Stimulated activated CD4-positive, alpha-beta T cell treated with anti-CD3 and anti-CD28 coated beads, Interleukin-4, amount 100 ng/mL, for 1 hour (primary cell): ENCODE measurements at places on chromosomes 11 and 22.

DNA sequence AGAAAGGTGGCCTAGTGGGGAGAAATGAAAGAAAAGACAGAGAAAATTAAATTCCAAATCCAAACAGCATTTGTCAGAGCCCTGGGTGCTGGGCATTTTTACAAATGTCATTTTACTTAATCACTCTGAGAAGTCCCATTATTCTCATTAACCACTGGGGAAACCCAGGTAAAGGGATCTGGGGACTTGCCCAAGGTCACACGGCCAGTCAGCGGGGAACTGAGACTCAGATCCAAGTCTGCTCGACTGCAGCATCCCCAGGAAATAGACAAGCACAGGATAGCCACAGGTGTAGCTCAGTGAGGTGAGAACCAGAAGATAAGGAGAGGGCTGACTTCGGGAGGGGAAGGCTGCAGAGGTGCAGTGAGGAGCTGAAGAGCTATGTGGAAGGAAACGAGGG is 7.9 kb downstream of the NRXN2 start:
- DNase-seq: no peak

DNA sequence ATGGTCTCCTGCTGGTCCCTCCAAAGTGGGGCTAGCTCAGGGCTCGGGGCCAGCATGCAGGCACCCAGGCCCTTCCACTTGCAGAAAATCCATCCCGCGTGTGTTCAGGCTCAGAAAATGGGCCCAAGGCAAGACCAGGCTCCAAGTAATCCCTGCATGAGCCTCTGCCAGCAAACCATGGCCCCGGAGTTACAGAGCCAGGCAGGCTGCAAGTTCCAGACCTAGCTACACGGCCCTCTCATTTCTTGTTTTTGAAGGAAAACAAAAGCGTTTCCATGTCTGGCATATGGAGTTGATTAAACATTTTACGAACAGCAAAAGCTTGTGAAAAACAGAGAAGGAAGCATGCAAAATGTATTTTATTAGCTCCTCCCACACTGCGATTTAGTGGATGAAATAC is 29.7 kb downstream of the KIAA0930 start:
- DNase-seq: no peak

- peak; percentile 60 for DNase-seq
Observed at GRCh38 chr22:38973289-38974169, 8.6 kb upstream of the APOBEC3B start.

- DNase-seq: no peak
Observed at GRCh38 chr11:117439256-117439655, 111.6 kb downstream of the CEP164 start.

DNA sequence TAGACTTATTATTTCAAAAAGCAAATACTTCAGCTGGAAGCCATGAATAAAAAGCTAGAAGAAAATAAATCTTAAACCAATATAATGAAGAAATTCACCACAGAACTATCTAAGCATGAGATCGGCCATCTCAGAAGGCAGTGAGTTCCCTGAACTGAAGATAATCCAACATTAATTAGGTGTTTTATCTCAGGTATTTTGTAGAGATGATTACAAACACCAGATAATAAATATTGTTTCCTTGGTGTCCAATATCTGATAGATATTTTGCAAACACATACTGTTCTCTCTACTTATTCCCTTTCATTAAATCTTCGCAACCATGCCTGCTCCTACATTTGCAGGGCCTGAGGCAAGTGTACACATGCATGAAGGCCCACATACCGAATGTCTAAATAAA is 26.0 kb upstream of the FAM181B start:
- no peak for DNase-seq

DNA sequence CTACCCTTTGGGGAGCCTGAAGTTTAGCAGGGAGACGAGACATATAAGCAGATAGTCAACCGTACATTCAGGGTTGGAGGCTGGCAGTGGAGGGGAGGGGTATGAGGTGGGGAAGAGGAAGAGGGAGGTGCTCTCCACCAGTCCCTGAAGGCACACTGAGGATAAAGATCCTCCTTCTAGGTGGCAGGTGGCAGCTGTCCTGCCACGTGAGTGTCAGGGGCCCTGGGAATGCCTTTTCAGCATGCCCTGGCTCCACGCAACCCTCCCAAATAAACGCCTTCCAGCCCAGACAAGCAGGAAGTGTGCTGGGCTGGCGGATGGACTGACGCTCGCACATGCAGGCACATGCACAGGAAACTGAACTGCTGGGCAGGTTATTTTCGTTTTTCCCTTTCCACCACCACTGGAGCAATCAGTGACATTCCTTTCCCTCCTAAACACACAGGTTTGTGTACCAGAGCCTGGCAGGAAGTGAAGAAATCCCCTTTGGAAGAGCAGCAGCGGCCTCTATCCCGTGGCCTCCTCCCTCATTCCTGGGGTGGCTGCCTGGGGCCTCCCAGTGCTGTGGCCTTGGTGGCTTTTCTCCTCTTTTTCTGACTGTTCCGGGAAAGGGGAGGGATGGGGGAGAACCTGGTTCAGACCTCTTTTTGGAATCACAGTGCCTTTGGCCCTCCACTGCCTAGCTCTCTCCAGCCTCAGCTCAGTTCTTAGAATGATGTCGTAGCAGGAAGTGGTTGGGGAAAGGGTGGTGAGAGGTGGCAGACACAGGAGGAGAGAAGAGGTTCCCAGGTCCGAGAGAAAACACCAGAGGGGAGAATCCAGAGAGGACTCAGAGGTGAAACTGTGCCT is 157.0 kb upstream of the TIMP3 start:
- peak; percentile 34 for DNase-seq

- no peak for DNase-seq
Observed at GRCh38 chr11:14059491-14059890, 97.0 kb downstream of the SPON1 start.

- no peak for DNase-seq
Observed at GRCh38 chr11:24509114-24509513, 12.3 kb downstream of the LUZP2 start.

- no peak for DNase-seq
Observed at GRCh38 chr11:111635706-111636045, 33.4 kb downstream of the SIK2 start.

DNA sequence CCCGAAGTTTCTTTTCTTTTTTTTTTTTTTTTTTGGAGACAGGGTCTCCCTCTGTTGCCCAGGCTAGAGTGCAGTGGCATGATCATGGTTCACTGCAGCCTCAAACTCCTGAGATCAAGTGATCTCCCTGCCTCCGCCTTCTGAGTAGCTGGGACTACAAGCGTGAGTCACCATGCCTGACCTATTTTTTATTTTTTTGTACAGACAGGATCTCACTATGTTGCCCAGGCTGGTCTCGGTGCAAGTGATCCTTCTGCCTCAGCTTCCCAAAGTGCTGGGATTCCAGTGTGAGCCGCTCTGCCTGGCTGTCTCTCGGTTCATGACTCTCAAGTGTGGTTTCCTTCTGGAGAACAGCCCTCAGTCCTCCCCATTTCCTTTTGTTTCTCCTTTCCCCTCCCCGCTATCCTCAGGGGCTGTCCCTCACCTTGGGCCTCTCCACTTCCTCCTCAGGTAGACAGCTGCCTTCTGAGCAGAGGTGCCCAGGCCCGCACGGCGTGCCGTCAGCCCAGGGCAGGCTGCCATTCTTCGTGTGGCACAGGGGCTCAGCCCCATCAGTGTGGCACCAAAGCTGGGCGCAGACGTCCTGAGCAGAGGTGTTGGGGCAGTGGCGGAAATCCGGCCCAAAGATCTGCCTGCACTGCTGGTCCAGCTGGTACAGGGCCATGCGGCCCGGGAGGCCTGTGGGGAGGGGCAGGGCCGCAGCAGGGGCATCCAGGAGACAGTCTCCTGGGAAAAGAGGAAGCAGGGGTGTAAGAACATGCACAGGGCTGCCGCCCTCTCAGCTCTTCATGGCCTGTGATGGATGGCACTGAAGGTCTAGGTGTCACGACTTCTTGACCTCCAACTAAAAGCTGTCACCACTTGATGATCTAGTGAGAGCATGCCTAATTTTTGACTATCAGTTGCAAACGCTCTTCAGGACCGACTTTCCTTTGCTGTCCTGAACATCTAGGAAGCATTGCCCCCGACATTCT is 14.0 kb downstream of the ADAMTS8 start:
- no peak for DNase-seq

GRCh38 chr11:72141066-72141465 is 5.5 kb downstream of the FOLR3 start:
- no peak for DNase-seq

GRCh38 chr11:64649291-64649697 is 58.3 kb downstream of the SLC22A12 start:
- no peak for DNase-seq

GRCh38 chr22:42836026-42836425 is 21.0 kb downstream of the ARFGAP3 start:
- no peak for DNase-seq

GRCh38 chr11:13291800-13292199 is 14.2 kb downstream of the BMAL1 start:
- no peak for DNase-seq
